Karpas-422 (cell line): ENCODE measurements at places on chromosomes 4 and X.
A peak's percentile ranks its signal among the peaks of the same experiment; 100 is the strongest.

DNA sequence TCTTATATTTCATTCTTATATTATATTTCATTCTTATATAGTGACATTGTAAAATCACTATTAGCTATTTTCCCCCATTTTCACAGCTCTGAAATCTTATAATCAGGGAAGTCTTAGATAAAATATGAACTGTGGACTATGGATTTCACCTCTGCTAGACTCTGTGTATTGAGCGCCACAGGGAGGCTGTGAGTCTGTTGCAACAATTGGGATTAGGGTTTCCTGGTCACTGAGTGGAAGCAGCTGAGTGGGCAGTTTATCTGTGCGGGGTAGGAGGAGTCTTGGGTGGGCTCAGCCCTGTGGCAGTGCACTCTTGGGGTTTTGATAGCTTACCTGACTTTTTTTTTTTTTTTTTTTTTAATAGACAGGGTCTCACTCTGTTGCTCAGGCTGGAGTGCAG, 249.5 kb downstream of the PTTG2 start:
- DNase-seq: no peak

GRCh38 chr4:185566972-185567371, 31.7 kb upstream of the PDLIM3 start:
- DNase-seq: no peak

- DNase-seq: peak; percentile 85
Observed at GRCh38 chr4:147518846-147519767, 38.2 kb downstream of the EDNRA start.

DNA sequence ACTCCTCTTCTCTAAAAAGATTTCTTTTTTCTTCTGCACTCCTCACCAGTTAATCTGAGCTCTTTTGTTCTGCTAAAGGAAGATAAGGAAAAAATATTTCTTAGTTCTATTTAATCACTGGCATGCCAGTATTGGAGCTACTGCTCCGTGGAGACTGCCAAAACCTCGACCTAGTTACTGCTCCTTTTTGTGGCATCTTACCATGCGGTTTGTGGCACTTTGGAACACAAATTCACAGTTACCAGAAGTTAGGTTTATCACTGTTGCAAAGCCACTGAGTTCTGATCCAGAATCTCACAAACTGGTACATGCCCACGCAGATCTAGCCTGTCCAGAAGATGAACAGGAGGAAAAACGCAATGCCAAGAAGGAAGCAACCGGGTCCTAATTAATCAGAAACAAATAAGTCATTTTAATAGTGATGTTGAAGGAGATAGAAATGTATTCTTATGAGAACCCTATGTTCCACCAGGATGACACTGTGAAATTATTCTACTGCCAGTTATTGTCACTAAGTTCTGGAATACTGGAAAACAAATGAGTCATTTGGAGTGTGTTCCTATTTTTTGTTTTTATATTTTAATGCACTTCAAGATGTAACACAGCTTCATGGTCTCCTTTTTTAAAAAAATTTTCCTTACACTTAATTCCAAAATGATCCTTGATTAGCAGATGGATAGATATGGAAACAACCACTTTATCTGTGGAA, 106.7 kb upstream of the GK2 start:
- no peak for DNase-seq

- DNase-seq: no peak
Observed at GRCh38 chr4:174277433-174277832, 6.0 kb downstream of the FBXO8 start.

GRCh38 chr4:139582044-139582443, 26.0 kb upstream of the SETD7 start:
- DNase-seq: peak; percentile 52
